ENCODE measurements at places on chromosomes 4 and X.

GRCh38 chr4:75800972-75801371 lies 76.6 kb downstream of the USO1 start:
- no peak for DNase-seq

GRCh38 chr4:61162116-61162515 lies 38.0 kb upstream of the ADGRL3 start:
- DNase-seq: no peak

DNA sequence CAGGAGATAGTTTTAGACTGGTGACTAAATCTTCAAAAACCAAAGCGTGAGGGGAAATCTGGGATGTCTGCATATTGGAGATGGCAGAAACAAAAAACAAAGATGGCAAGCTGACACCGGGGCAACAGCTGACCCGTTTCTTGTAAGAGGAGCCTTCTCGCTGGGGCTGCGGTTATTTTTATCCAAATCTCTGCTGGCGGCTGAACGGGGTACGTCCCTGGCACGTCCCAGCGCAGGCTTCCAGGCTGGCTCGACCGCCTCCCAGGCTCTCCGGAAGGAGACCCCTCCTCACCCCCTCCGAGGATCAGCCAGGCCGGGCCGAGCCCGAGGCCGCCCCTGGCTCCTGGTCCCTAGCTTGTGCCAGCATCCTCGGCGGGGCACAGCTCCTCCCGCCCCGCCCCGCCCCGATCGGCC lies 403 bp downstream of the SGCB start:
- DNase-seq: peak; percentile 33

GRCh38 chr4:83011689-83012199 lies 1.1 kb upstream of the LIN54 start:
- peak; percentile 1 for DNase-seq

DNA sequence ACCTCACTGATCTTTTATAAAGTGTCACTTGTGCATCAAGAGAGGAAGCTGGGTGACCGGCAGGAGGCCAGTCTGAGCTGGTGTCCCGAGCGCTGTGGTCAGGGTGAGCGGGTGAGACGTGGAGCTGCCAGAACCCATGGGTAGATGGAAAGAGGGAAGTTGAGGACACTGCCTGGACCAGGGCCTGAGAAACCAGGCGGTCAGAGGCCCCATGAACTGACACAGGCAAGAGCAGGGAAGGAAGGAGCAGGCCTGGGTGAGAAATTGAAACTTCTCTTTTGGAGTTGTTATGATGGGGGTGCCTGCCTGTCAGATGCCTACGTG lies 192.6 kb downstream of the AFAP1 start:
- no peak for DNase-seq

- DNase-seq: no peak
Measured at GRCh38 chr4:155679343-155679742, 12.7 kb downstream of the GUCY1A1 start.

DNA sequence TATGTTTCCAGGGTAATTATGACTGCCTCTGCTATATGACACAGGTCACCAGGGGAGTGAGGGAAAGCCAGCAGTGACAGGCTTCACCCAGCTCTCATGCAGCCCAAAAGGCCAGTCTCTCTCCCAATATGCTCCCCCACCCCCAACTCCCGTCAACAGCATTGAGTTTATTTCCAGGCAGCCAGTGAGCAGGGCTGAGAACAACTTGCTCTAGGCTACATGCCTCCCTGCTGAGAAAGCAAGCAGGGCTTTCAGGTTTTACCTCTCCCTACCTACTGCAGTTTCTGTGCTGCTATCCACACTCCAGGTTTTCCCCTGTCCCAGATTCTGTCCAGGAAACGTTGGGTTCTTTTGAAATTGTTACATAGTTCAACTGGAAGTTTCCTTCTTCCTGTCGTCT lies 291.4 kb downstream of the PABPC4L start:
- DNase-seq: no peak

DNA sequence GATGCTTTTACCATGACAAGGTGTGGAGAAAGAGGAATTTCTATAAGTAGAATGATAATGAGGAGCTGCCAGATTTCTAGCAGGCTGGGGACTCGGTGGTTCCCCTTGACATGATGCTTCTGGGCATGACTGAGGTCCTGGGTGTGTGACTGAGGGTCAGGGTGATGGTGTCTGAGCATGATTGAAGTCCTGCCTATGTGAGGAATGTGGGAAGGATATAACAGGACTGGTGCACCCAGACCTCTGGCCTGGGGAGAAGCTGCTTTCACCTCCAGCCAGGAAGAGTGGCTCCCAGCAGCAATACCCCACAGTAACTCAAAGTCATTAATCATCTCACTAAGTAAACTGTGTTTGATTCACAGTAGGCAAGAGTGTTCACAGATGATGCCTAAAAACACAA lies 17.4 kb downstream of the SORBS2 start:
- no peak for DNase-seq
